NCI-H146 (cell line): ENCODE measurements at places on chromosomes 3 and 15.

GRCh38 chr3:64398006-64398405 is 172.7 kb upstream of the PRICKLE2 start:
- no peak for DNase-seq

DNA sequence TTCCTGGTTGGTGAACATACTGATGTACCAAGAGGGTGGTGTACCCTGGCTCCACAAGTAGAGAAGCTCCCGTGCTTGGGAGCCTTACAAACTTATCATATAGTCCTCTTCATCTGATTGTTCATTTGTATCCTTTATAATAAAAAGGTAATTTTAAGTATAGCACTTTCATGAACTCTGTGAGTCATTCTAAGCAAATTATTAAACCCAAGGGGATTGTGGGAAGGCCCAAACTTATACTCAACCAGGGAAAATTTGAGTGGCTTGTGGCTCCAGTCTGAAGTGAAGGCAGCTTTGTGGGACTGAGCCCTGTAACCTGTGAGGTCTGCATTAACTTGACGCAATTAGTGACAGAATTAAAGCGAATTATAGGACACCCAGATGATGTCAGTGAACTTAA is 29.0 kb downstream of the TTBK2 start:
- no peak for DNase-seq

DNA sequence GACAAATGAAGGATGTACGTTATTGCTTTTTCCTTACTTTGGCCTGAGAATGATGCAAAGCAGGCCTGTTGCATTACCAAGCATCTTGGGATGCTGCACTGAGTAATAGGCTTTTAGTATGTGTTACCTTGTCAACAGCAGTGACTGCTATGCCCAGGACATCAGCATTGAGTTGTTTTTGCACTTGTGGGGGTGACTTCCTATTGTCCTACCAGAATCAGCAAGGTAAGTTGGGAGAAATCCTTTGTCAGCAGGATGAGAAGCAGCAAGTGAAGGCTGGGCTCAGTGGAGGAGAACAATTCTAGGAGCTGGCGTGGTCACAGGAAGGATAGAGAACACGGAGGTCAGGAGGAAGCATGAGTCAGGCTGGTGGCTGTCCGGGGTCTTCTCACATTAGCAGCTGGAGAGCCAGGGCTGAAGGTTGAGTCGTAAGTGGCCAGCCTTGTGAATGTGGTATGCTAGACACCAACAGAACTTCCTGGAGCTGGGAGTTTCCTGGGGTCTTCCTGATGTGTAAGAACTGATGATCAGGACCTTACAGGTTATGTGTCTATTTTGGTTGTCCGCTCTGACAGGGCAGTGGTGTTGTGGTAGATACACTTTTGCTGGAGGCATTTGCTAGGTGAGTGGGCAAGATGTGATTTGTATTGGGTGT is 142.7 kb downstream of the FNDC3B start:
- DNase-seq, result no peak

GRCh38 chr3:45954306-45954705 is 11.0 kb downstream of the CXCR6 start:
- DNase-seq, result no peak

DNA sequence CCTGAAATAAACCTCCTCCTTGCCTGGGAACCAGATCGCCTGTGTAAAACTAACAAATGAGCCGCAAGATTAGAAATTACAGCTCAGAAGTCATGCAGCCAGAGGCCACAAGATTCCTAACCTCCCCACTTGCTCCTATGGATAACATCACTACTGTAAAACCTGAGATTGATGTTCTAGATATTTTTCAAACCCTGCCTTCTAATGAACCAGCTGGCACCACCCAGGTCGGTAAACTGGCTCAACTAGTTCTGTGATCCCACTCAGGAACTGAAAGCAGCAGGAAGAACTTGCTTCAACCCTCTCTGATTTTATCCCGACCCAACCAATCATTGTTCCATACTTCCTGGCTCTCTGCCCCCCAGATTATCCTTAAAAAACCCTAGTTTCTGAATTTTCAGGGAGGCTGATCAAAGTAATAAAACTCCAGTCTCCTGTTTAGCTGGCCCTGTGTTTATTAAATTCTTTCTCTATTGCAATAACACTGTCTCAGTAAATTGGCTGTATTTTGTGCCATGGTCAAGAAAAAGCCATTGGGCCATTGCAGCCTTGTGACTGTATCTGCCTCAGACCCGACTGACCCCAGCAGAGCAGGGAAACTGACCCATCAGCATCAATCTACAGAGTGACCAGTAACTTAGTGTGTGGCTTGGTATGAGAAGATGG is 98.9 kb downstream of the RPLP1 start:
- DNase-seq, result no peak

DNA sequence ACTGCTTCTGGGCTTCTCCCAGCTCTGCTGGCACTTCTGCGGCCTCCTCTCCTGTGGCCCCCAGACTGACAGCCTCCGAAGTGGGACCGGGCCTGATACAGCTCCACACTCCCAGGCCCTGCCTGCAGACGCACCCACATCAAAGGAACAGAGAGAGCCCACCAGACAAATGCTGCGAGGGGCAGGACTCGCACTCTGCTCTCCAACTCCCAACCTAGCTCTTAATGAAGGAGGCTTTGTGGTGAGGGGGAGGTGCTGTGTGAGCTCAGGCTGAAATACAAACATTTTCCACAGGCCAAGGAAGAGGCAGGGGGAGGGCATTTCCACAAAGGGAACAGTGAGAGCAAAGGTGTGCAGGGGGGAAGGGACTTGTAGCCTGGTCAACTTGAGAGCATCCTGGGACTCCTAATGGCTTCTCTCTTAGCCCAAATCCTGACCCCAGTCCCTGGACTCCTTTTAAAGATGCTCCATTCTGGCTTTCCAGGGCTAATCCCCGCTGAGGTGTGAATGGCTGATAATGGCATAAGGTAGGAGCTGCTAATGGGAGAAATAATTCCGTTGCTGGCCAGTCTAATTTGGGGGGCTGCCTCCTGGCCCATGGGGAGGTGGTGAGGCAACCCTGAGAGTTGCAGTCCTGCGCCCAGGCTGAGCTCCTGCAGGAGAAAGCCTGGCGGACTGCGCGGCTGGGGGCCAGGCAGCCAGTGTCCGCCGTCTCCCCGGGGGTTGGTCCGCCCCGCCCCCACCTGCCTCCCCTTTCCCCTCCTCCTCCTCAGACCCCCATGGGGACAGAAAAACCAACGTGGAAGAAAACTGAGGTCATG is 9.6 kb downstream of the LINGO1 start:
- DNase-seq, result no peak

- DNase-seq, result peak; percentile 35
Measured at GRCh38 chr15:71443538-71443937, 328.3 kb downstream of the THSD4 start.

GRCh38 chr3:52570076-52570475 is 33.7 kb downstream of the UQCC5 start:
- no peak for DNase-seq

DNA sequence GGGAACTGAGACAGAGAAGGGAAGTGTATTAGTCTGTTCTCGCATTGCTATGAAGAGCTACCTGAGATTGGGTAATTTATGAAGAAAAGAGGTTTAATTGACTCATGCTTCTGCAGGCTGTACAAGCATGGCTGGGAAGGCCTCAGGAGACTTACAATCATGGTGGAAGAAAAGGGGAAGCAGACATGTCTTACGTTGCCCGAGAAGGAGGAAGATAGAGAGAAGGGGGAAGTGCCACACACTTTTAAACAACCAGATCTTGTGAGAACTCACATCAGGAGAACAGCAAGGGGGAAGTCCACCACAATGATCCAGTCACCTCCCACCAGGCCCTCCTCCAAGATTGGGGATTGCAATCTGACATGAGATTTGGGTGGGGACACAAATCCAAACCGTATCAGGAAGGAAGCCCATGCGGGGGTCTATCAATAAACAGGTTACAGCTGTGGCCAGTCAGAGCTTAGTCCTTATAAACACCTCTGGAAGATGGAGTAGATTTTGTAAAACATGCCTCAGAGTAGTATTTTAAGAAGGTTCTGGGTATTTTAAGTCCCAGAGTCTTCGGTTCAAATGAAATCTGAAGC is 153.9 kb downstream of the GHSR start:
- no peak for DNase-seq

GRCh38 chr3:55202326-55202725 is 274.5 kb upstream of the LRTM1 start:
- no peak for DNase-seq

GRCh38 chr15:63447017-63447676 is 57.2 kb upstream of the USP3 start:
- peak; percentile 82 for DNase-seq

DNA sequence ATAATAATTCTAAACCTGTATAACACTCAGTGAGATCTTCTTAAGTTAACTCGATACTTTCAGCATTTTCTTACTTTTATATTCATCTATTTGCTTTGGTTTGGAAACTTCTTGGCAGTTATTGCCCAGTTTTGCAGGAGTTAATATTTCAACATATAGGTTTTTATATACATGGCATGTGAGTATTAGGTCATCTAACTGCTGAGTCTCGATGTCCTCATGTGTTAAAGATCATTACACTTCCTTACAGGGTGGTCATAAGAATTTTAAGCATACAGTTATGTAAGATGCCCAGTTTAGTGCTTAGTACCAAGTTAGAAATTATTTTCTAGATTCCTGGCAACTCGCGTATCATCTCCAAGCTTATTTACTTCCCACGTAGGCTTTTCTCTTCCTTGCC is 62.9 kb downstream of the TMEM39A start:
- no peak for DNase-seq

GRCh38 chr15:74573987-74574386 is 33.0 kb downstream of the ARID3B start:
- no peak for DNase-seq

- DNase-seq, result no peak
Measured at GRCh38 chr3:146300768-146301167, 49.9 kb upstream of the PLSCR4 start.

- DNase-seq, result no peak
Measured at GRCh38 chr3:183178833-183179549, 16.5 kb upstream of the LAMP3 start.

GRCh38 chr3:51977446-51978142 is 2.7 kb downstream of the ABHD14A start:
- no peak for DNase-seq
